Right ventricle myocardium superior (tissue), 1 donor: ENCODE measurements at places on chromosomes 6 and 20.

DNA sequence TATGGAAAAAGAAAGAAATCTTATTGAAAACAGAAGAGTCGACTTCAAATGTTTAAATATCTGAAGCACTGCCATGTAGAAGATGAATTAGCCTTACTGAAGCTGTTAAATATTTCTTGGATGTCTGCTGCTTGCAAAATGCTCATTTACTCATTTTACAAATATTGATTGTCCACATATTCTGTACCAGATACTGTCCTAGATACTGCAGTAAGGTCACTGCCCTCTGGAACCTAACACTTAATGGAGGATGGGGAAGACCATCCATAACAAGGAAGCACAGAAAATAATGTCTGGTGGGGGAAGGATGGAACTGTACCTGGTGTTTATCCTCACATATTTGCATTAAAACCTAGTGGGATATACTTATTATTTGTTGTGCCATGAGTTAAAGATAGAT lies 99.0 kb downstream of the RCAN2 start:
- DNase-seq = no peak

- no peak for DNase-seq
Measured at GRCh38 chr6:22783931-22784330, 214.6 kb downstream of the HDGFL1 start.

- no peak for DNase-seq
Measured at GRCh38 chr20:23156170-23156841, 70.2 kb upstream of the CD93 start.

GRCh38 chr6:134729561-134729960 lies 220.3 kb downstream of the ALDH8A1 start:
- no peak for DNase-seq

GRCh38 chr6:91088515-91088914 lies 501.6 kb upstream of the MAP3K7 start:
- no peak for DNase-seq

DNA sequence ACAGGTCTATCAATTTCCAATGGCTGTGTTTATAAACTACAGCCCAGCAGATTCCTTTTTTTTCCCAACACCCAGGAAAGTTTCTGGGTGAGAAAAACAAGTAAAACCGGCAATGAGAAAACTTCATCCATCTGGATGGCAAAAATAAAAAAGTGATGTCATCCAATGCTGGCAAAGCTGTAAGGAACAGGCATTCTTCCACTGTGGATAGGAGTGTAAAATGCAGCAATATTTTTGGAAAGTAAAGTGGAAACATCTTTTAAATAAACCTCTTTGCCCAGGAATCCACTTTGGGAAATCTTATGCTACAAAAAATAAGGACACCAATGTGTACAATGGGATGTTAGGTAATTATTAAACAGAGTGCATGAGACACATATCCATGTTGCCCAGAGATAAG lies 102.1 kb upstream of the NT5E start:
- DNase-seq = no peak

DNA sequence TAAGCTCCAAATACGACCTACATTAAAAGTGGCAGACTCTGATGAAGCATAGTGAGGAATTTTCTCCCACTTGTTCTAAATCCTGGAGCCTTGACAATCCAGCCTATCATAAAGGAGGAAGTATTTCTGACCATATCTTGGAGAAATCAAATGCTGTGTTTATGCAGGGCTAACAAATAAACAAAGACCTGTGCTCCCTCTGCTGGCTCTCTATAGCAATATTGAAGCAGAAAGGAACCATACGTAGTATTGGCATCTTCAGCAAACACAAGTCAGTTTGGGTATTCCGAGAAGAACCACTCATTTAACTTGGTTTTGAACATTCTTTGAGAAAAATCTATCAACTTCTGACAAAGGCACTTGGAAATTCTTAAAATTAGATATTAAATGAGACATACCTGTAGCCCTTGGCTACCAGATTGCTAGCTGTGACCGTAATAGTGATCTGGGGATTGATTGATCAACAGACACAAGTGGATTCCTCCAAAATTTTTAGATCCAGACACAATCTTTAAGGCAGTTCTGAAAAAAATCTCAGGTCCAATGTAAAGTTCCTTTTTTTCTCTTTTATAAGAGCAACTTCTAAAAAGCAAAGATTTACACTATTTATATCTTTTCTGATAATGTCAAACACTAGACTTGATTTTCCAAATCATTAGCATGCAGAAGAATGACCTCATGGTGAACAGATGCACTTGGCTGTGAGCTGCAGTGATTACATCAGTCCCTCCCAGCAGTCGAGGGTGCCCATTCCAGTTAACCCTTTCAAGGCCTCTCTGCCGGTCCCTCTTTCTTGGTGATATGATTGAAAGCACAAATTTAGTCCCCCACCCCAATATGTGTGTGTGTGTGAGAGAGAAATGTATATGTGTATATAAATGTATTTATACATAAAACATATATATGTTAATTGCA lies 40.2 kb downstream of the INSM1 start:
- DNase-seq = no peak

- DNase-seq = no peak
Measured at GRCh38 chr6:136582711-136583471, 32.7 kb upstream of the MAP7 start.

DNA sequence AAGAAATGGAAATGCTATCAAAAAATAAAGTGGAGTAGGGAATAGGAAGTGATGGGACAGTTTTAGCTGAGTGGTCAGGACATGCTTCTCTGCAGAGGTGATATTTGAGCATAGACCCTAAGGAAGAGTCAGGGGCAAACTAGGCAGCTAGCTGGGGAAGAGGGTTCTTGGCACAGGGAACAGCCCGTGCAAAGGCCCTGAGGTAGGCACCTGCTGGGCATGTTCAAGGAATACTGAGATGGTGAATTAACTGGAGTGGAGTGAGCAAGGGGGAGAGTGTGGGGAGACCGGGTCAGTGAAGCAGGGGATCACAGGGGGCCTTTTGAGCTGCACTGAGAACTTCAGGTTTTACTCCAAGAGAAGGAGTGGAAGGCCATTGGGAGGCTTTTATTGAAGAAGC lies 7.5 kb upstream of the SIRPA start:
- no peak for DNase-seq

- no peak for DNase-seq
Measured at GRCh38 chr6:126341126-126341525, 1.2 kb downstream of the CENPW start.

GRCh38 chr6:37052027-37052628 lies 46.7 kb downstream of the FGD2 start:
- DNase-seq = no peak

DNA sequence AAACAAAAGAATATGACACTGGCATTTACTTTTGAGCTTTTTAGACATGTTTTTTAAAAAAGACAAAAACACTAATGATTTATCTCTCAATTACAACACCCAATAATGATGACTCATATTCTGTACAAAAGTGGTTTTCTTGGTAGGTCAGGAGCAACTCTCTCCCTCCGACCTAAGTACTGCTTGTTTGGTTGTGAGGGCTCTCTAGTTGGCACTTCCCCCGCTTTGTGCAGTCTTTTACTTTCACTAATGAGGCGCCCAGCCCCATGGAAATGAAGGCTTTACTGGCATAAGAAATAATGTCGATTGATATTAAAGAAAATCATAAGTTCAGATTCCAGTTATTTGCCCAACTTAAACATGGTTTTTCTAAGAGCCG lies 1.3 kb downstream of the KPNA5 start:
- DNase-seq = no peak

DNA sequence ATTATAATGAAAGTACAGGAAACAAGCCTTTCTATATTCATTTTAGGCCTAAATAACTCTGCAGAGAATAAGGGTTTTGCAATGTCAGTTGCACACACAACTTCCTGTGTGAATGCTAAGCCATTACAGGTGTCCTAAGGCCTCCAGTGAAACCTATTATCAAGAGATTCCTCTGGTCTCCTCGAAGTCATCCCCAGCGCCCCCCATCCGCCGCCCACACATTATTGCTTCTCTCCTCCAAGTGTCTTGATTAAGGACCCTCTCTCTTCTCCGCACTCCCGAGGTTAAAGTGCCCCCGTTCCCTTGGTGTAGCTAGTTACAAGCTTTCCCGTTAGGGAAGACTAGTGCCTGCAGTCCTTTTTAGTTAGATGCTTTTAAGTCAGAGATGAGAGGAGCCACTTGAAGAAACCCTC lies 1.3 kb downstream of the HIVEP2 start:
- DNase-seq = peak; percentile 39

DNA sequence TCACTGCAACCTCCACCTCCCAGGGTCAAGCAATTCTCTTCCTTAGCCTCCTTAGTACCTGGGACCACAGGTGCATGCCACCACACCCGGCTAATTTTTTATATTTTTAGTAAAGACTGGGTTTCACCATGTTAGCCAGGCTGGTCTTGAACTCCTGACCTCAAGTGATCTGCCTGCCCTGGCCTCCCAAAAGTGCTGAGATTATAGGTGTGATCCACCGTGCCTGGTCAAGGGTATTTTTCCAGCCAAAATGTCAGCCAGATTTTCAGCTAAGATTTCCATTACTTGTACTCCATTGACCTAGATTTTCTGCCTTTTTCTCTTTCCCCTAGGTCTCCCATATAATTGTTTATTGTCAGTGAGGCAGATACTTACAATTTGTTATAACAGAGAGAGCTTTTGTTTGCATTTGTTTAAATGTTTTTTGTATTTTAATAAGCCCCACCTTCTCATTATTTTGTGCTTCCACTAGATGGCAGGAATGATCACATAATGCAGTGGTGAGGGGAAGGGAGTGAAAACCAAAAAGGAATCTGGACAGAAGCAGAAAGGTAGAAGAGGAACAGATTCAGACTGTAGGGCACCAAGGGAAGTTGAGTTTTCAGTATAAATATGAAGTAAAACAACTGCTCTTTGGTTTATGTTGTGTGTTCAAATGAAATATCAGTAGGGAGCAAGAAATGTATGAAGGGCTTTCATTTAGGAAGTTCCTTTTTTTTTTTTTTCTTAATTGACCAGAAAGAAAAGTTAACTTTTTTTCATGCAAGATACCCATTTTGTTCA lies 29.7 kb downstream of the RPF2 start:
- no peak for DNase-seq

DNA sequence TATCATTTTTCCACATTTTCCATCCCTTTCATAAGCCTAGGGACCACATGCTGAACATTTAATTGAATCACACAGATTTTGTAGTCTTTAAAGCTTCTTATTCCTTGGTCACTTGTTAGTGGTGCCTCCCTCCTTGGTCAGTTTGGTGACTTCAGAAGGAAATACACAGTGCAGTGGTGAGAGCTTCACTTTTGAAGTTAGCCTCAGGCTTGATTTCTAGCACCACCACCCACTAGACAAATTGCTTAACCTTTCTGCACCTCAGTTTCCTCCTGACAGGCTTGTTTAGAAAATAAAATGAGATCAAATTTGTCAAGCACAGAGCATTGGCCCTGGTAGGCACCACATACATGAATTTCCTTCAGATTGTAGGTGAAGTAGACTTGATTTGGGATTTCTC lies 91.7 kb downstream of the FOXO3 start:
- DNase-seq = no peak

DNA sequence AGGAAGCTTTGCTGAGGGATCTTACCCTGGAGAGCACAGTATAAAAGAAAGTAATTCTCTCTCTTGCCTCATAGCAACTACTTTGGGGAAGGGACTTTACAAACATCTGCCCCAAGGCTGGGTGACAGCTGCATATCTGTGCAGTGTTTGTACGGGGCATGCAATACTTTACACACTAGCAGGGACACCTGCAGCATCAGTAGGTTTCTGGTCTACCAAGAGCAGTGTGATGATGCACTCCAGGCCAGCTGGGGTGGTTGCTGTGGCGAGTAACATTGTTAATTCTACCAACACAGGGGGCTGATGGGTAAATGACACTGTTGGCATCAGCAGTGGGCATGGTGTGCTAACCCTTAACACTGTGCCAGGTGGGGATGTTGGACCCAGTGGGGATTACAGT lies 48.0 kb downstream of the ADTRP start:
- DNase-seq = no peak

DNA sequence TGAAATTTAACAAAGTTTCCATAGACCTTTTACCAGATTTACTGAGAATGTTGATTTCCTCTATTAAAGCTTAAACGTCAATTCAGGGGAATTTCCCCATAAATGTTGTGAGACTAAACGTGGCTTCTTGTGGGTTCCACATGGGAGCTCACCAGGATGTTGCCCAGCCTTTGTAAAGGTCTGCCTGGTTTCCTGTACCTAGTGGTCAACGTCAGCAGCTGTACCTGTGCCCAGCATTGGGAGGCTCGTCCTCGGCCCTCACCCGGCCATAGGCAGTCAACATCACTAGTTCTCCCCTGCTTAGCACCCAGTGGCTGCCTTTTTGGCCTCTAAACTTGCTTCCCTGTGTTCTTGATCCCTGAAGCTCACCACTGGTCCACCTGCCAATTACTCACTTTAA lies 22.1 kb upstream of the CD83 start:
- DNase-seq = no peak

GRCh38 chr20:14117768-14118167 lies 122.5 kb downstream of the MACROD2 start:
- DNase-seq = no peak

DNA sequence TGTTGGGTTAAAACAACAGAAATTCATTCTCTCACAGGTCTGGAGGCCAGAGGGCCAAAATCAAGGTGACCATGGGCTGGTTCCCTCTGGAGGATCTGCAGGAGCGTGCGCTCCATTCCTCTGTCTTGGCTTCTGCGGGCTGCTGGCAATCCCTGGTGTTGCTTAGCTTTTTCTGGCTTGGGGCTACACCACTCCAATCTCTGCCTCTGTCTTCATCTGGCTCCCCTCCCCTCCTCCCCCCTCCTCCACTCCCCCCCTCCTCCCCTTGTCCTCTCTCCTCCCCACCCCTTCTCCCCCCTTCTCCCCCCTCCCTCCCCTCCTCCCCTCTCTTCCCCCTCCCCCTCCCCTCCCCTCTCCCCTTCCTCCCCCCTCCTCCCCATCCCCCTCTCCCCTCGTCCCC lies 321.3 kb upstream of the ARID1B start:
- no peak for DNase-seq

DNA sequence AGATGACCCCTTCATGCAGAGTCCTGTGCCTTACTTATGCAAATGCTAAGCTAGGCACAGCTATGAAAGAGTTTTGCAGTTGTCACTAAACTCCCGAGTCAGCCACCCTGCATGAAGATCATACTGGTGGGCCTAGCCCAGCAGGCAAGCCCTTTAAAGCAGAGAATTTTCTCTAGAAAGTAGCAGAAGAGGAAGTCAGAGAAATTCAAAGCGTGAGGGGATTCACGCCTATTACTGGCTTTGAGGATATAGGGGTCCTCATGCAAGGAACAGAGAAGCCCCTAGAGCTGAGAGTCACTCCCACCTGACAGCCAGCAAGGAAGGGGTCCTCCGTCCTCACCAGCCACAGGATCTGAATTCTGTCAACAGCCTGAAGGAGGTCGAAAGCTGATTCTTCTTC lies 54.6 kb downstream of the MYB start:
- no peak for DNase-seq

DNA sequence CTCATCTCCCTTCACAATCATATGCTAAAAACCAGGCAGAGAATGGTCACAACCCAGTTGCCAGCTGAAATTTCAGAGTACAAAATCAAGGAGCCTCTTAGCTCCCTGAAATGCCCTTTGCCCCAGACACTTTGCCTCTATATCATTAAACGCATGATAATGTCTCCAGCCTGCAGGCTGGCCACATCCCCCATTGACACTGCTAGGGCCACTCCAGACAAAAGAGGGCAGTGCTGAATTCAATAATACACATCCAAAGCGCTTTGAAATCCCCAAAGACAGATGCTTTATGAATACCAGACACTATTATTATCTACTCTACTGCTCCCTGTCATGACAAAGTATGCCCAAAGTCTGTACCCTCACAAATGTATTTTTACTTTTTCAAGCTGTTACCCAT lies 348.3 kb upstream of the POU3F2 start:
- DNase-seq = no peak

- peak; percentile 68 for DNase-seq
Measured at GRCh38 chr20:41509316-41510200, 108.6 kb downstream of the CHD6 start.
